ENCODE measurements at places on chromosomes 3 and 15.

GRCh38 chr3:87766721-87767120 lies 292.1 kb downstream of the CGGBP1 start:
- DNase-seq: no peak

DNA sequence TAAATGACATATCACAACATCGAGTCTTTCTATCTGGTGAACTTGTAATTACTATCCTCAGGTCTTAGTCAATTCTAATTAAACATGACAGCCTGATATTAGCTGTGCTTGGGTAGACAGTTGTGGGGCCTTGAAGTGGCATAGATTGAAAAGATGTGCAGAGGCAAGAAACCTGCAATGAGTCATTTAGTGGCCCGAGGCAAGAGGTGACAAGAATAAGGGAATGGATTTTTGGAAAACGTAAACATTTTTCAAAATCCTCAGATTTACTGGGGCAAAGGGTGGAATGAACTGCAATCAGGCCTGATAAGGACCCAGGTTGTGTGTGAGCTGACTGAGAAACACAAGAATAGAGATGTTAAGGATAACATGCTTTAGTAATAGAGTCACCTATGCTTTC lies 29.5 kb upstream of the ULK4 start:
- DNase-seq: no peak

- DNase-seq: no peak
Measured at GRCh38 chr3:165389064-165389463, 192.9 kb upstream of the SLITRK3 start.

DNA sequence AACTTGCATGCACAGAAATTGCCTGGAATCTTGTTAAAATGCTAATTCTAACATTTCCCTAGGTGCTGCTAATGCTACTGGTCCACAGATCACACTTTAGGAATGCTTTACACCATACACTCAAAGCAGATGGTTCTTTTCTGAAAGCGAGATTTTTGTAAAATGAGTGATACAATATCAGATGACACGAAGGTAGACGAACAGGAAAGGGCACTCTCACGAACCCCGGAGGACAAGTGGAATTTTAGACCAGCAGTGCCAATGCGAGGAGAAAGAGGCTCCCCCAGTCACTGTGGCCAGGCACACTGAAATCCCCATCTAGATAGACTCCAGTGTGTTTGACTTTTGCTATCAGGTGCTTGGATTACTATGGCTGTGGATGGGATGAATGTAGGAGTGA lies 21.0 kb downstream of the FAIM start:
- no peak for DNase-seq

DNA sequence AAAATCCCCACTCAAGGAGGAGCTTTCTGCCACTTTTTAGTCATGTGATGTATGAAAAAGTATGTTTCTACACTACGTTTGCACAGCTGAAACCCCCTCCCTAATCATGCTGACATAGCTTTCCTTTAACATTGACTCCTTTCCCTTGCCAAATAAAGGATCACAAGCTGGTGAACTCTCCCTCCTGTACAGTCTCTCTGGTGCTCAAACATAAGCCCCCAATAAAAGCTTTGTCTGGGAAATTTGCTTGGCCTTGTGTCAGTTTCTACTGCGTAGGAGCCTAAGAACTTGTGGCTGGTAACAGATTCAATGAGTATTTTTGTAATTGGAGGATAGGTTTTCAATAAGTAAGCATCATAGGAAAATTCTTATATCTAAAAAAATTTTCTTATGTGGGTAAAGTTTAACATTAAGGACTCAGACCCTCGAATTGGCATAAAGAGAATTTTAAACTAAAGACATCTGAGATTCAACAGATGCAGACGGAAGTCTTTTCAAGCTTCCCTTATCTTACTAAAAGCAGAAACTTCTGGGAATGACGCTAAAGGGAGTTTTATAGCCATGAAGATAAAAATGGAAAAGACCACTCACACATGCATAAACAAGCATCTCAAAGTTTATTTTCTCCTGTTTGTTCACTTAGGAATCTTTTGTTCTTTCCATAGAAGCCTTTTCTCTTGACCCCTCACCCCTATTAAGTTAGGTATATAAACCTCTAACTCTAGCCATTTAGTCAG lies 44.1 kb upstream of the P2RY1 start:
- DNase-seq: no peak

DNA sequence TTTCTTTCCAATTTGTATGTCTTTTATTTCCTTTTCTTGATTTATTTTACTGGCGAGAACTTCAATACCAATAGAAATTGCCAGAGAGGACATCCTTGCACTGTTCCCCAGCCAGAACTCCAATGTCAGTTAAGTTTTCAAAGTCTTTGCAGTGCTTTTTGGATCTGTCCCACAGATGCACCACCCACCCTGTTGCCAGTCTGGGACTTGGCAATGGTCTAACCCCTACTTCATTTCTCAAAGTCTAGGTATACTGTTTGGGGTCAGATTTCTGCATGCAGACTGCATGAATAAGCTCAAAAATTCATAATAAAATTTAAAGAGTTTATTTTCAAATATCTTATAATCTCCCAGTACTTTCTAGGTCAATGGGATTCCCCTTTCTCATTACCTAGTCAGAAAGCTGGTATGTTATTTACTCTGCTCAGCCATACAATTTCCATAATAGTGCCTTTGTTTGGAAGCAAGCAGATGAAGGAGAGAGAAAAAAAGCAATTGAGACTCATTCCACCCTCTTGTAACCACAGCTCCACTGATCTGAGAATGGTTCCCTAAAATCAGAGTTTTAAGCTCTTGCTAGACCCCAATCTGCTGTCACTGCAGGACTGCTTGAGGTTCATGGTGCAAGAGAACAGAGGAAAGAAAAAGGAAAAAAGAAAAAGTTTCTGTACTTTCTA lies 125.9 kb upstream of the PLXND1 start:
- DNase-seq: peak; percentile 16

Measured in SJSA1 (cell line).